ENCODE measurements at places on chromosomes 7 and 10.

DNA sequence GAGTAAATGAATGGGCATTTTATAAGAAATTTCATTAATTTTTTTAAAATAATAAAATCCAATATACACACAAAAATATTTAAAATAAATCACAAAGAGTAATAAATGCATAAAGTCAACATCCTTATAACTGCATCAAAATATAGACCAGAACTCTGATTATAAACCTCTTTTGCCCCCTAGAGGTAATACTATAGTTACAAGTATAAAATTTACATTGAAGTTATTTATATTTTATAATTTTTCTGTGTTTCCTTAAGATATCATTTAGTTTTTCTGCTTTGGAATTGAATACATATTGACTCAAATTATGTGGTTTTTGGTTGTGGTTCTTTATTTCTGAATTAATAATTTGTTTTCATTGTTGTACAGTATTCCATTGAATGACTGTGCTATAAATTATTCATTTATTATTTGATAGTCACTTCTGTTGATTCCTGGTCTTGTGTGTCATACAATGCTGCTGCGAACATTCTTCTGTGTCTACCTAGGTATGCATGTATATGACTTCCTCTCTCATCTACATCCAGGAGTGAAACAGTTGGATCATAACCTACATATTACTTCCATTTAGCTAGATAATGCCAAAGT is 673.6 kb downstream of the IPMK start:
- DNase-seq, result no peak

DNA sequence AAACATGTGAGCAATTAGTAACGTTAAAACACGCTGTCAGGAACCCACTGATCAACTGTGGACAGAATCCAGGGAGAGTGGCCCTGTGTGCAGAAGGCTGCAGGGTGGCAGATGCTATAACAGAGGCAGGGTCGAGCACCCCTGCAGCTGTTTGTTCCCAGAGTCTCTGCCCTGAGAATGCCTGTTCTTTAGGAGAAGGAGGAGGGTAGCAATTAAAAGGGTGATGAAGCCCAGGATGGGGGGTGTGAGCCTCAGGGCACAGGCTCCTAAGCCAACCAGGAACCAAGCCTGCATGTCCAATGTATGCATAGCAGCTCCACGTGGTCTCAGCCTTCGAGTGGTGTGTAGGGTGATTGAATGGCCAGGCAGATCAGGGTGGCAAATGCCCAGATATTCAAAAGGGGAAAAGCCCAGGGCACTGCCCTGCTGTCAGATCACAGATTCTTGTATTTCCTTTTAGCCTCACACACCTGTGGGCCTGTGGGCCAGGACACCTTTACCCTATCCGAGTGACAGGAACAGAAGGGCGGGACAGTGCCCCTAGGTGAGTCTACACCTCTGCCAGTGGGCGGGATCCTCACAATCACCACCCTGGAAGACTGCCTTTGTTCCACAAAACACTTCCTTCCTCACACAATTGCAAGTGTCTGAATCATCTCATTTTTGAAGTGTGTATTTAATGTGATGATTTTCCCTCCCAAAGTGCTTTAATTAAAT is 7.3 kb downstream of the WDFY4 start:
- no peak for DNase-seq

GRCh38 chr7:11252705-11253272 is 279.1 kb downstream of the PHF14 start:
- DNase-seq, result no peak

DNA sequence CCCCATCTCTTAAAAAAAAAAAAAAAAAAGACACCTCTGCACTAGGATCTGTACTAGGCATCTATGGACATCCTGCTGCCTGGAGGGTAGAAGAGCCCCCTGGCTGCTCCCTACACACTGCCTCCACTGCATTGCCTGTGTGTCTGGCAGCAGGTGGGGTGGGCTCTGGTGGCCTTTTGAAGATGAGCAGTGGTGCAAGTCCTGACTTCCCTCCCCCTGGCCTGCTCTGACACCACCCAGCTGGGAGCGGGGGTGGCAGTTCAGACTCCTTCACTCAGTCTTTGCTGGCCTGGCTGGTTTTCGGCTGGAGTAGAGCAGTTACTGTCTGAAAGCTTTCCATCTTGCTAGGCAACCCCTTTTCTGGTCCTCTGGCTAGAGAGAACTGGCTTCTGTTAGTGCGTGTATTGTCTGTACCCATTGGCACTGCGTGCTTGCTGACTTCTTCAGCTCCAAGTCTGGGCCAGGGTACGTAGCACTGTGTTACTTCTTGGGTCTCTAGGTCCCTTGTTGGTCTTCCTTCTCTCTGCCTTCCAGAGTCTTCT is 17.6 kb downstream of the C10orf62 start:
- no peak for DNase-seq

DNA sequence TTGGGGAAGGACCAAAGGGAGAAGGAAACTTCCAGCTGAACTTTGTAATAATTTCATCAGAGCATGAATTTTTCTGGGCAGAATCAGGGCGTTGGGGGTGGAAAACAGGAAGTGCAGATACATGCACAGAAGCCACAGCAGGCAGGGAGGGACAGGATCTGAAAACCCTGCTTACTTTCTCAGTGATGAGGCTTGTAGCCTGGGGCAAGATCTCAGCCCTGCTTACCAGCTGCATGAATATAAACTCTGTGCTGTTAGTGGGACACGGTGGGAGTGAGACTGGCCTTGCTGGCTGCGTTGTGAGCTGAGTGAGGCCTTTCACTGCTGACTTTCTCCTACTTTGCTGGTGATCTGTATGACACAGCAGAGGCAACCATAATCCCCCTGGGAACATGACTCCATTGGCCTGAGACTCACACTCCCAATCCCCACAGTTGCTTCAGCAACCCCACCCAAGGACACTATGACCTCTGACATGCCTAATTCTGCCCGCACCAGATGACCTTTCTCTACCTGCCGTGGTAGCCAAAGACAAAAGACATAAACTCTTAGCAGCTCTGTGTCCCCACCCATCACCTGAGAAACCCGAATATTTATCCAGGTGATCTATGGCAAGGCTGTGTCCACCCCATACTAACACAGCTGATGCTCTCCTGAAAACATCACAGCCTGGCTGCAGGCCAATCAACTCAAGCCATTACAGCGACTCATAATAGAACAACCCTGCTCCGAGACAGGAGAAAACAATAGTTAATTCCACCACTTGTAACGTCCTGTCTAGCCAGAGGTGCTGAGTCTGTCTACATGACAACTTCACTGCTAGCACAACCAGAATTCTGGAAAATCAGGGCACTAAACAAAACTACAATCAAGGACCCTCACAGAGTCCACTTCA is 190.7 kb upstream of the CHRM2 start:
- DNase-seq, result no peak

DNA sequence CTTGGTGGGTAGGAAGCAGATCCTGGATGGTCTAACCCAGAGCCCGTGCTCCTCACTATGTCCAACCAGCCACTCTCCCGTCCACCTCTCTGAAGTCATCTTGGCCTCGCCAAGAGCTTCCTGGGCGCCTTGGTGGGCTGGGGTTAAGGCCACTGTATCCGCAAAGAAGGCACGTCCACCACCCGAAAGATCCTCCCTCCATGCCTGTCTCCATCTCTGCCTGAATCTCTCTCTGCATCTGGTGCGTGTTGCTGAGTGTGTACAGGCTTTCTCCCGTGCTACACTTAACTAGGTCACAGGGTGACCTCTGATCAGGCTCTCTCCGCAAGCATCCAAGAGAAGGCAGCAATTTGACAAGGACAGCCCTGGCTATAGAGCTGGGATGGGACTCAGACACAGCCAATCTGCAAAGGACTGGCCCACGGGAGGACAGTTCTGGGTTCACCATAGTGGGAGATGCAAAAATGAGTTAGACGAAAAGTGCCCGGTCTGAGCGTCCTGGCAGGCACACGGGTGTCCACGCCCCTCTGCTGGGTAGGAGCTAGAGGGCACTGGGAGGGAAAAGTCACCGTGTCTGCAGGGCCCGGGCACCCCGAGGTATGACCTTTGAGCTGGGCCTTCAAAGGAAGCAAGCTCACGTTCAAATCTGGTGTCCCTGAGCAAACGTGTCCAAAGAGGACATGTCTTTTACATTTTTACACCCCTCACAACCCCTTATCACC is 9.4 kb upstream of the RFC2 start:
- DNase-seq, result no peak

DNA sequence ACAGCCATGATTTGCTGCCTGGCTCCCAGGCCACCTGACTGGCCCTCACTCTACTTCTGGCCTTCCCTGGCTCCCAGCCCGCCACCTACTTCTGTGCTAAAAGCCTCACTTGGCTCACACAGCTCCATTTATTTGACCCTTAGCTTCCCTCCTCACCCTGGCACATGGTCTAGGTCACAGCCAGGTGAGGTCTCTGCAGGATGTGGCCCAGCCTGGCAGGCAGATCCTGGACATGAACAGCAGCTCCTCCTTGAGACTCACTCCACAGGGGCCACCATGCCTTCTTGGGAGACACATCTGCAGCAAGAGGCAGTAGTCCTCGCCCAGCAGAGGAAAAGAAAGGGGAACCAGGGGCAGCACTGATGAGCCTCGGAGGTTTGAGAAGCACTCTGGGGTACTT is 64.6 kb downstream of the GRID1 start:
- DNase-seq, result no peak

GRCh38 chr10:113202011-113202410 is 252.0 kb downstream of the TCF7L2 start:
- no peak for DNase-seq

GRCh38 chr10:71161425-71161824 is 50.9 kb upstream of the UNC5B start:
- no peak for DNase-seq

DNA sequence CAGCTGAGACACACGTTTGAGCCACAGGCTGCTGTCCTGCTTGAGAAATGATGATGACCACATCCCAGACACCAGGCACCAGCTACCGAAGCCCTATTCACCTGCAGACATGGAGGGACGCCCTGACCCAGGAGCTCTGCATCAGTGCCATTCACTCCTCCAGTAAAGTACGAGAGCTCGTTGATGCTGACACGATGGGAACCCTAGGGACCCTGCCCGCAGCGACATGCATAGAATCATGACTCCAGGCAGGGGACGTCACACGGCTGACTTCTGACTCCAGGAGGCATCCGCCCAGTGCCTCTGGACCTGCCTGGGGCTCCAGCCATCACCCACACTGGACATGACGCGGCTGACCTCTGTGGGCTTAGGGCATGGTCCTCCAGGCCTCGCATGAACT is 129.9 kb downstream of the ADARB2 start:
- no peak for DNase-seq

DNA sequence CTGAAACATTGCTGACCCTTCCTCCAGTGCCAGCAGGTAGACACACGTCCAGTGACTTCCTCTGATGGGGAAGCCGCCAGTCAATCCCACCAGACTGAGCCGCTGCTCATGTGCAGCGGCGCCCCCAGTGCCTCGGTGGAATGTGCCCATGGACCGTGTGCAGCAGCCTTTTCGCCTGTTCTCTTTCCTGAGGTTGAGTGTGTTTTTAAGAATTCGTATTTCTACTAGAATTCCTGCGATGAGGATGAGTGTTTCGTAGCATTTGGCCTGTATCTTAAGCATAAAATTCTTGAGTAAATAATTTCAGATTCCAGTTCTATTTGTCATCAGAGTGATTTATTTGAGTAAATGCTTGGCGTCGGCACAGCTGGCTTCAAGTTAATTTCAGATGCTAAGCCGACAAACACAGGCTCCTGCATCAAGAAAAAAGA is 35.4 kb downstream of the BNIP3 start:
- DNase-seq, result no peak

DNA sequence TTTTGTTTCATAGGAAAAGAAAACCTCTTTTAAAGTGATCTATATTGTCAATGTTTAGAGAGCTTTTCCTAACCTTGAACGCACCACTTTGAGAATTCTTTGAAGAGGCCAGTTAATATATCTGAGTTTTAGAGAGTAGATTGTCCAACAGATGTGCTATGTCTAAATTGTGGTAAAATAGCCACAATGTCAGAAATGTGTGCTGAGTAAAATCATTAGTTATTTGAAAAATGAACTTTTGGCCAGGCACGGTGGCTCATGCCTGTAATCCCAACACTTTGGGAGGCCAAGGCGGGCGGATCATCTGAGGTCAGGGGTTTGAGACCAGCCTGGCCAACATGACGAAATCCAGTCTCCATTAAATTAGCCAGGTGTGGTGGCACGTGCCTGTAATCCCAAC is 61.6 kb upstream of the KIAA1217 start:
- DNase-seq, result no peak

GRCh38 chr7:128867842-128868623 is 5.4 kb downstream of the ATP6V1F start:
- no peak for DNase-seq

GRCh38 chr7:78080241-78080640 is 281.7 kb downstream of the PHTF2 start:
- no peak for DNase-seq

GRCh38 chr7:31073326-31074119 is 21.4 kb downstream of the ADCYAP1R1 start:
- DNase-seq, result no peak

GRCh38 chr10:129605986-129606518 is 139.0 kb downstream of the MGMT start:
- DNase-seq, result no peak

DNA sequence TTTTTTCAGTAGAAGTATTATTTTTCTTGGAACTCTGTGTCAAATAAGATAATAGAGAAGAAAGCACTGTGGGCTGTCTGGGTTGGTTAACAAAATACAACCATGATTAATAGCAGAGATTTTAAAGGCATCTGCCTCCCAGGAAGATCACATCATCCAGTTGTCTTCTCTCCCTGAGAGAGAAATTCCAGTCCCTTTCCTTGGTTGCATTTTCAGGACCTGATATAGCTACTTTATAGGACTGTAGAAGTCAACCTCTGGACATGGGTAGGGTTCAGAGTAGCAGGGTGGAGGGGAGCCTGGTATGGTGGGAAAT is 309.9 kb upstream of the IGFBP3 start:
- no peak for DNase-seq

DNA sequence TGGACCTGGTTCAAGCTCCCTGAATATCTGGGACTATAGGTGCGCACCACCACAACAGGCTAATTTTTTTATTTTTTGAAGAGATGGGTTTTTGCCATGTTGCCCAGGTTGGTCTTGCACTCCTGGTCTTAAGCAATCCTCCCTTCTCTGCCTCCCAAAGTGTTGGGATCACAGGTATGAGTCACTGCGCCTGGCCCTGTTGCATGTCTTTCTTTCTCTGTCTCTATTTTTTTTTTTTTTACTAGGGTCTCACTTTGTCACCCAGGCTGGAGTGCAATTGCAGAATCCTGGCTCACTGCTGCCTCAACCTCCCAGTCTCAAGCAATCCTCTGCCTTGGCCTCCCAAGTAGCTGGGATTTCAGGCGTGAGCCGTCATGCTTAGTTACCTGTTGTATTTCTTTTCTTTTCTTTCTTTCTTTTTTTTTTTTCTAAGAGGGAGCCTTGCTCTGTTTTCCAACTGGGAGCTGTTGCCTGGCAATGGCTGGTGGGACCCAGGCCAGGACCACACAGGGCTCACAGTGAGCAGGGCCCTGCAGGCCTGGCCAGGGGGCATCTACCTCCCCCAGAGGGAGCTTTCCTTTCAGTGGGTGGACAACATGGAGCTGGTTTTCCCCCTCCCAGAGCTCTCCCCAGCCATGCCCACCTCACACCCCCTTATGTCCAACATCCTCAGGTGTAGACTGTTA is 6.0 kb downstream of the MYL7 start:
- no peak for DNase-seq

GRCh38 chr7:128940494-128941322 is 3.0 kb downstream of the IRF5 start:
- no peak for DNase-seq

Data from stimulated activated CD4-positive, alpha-beta T cell treated with anti-CD3 and anti-CD28 coated beads, Interleukin-15, amount 100 ng/mL, for 1 hour (primary cell).